Lung microvascular endothelial cell (primary cell): ENCODE measurements at places on chromosomes 12 and 14. TPM values are rescaled to one million over a fixed set of nuclear protein-coding genes. Genes with fewer than 3 reads are reported as not detected.

GRCh38 chr12:115213538-115214016 is 529.6 kb upstream of the TBX3 start:
- DNase-seq: no peak

GRCh38 chr12:26402648-26403047 is 207.3 kb downstream of the SSPN start:
- DNase-seq: peak; percentile 10

Gene ABCC9
- total RNA-seq: under 0.01 TPM in 2 replicates

GRCh38 chr12:60223242-60223641 is 627.4 kb downstream of the SLC16A7 start:
- no peak for DNase-seq

Gene MEG3
- total RNA-seq: 0.99 and 4.8 TPM in 2 replicates

DNA sequence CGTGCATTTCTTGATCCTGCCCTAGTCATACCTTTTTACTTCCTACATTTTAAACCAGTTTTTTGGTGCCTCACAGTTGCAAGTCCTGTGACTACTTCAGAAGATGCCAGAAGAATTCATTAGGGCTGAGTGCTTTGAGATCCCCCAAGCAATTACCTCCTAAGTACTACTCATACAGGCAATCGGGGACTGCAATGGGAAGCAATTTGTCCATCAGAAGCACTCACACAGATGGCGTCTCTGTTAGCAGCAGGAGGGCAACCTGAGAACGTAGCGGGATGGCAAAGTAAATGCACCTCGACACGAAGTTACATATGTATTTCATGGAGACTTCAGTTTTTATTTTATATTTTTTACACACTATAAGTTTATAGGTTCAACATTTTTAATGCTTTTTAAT is 188.3 kb downstream of the CAPZA3 start:
- DNase-seq: no peak

Gene GALNT8
- total RNA-seq: under 0.01 and 0.20 TPM in 2 replicates

Gene ZNF839
- total RNA-seq: 4.0 and 5.0 TPM in 2 replicates

Gene SPATA7
- total RNA-seq: 5.9 and 6.2 TPM in 2 replicates
